ENCODE measurements at places on chromosomes 16 and 17.

DNA sequence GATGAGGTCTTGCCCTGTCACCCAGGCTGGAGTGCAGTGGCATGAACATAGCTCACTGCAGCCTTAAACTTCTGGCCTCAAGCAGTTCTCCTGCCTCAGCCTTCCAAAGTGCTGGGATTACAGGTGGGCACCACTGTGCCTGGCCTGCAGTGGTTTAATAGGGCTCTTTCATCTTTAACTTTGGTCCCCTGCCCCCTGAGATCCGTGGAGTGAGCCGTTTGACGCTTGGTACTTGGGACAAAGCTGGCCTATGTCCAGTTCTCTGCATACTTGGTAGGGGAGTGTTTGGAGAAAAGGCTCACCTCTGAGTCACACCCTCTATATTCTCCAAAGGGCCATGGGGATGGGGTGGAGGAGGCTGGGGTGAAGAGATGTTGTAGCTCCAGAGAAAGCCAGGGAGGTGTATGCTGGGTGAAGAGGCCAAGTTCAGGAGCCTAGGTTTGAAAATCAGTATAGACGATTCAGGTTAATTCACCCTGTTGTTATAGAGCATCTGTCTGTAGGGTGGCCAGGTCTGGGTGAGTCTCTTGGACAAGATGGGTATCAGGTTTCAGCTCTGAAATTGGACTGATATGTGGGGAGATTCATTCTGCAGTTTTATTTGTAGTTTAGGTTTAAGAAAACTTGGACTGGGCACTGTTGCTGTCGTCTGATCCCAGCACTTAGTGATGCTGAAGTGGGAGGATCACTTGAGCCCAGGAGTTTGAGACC lies 17.6 kb downstream of the ABCC1 start:
- DNase-seq = no peak

DNA sequence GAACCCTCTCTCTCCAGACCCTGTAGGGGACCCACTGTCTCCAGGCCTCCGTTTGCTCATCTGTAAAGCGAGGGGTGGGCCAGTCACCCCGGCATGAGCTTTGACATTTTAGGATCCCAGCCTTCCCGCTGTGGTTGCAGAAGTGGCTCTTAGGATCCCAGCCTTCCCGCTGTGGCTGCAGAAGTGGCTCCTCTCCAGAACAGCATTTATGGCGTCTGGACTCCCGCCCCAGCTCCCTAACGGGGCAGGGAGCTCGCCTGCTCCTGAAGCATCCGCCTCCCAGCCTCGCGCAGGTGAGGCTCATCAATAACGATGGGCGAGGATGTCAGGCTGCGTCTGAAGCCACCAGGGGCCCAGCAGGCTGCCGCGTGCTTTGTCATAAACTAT lies 222.3 kb upstream of the TNRC6C start:
- no peak for DNase-seq

DNA sequence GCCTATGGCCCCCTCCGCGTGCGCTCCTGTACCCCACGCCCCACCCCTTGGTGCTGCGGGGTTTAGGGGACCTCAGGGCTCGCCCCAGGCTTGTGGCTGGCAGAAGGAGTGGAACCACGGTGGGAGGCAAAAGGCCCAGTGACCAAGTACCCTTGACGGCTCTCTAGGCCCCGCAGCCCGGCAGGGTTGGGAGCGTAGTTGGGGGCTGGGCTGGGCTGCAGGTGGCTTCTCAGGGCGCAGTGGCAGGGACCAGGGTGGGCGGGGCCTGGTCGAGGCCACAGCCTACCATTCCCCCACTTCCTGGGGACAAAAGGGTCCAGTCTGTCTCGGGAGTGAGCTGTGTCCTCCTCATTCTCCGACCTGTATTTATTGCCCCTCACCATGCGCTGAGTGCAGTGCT lies 124.9 kb downstream of the RBFOX3 start:
- no peak for DNase-seq

DNA sequence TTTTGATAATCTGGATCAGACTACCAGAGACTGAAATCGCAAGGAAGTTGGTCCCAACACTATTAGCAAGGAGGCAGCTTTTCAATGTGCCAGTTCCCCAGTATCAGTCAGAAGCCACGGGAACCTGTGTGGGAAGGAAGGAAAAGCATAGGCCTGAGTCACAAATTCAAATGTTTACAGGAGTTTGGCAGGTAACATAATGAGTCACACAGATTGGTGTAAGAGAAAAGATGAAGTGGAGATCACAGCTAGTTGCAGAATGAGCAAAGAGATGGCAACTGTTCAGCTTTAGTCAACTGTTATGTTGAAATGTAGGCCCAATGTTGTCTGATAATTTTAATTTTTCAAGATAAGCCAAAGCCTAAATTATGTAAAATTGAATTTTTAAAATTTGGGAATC lies 28.1 kb upstream of the ITGA2B start:
- DNase-seq = no peak

DNA sequence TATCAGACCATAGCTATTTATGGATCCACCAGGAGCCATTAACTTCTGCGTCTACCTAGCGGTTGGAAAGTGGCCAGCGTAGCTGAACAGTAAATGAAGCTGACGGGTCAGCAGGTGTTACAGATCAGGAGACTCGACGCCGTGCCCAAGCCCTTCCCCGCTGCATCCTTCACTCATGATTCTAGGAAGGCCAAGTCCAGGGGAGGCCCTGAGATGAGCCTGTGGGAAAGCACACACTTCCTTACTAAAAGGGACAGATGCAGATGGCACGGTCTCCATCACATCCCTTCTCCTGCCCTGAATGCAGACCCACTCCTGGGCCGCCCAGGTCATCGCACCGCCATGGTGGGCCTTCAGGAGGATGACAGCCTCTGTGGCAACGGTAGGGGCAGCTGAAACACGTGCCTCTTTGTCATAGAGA lies 67.7 kb upstream of the DNAH17 start:
- no peak for DNase-seq

DNA sequence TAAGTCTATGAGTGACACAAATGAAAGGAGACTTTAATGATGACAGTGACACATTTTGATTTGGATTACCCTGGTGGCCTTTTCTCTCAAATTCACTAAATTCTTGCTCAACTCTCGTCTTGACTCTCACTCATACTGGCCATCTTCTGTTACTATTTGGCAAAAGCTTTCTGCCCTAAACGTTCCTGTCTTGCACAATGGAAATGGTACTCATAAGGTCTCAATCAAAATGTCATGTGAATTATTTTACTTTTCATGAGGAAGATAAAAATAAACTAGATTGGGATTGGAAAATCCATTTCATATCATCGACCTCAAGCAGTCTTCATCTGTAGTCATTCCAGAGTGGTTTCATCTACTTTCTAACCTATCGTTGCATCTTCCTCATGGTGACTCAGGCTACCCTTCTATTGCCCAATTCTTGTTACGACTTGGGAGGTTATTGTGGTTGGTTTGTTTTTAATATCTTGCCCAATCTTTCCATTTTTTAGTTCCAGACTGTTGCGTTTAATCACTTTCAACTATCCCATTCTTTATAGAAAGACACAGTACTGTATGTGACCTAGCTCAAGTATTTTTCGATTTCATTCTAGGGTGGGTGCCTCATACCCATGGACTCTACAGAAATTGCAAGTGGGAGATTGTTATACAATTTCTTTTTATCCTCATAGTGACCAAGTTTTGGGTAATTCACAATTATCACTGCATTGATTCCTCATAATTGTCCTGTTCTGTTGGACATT lies 317.2 kb upstream of the KCNJ16 start:
- no peak for DNase-seq

GRCh38 chr16:59391617-59392364 lies 657.7 kb upstream of the GOT2 start:
- DNase-seq = no peak
